ENCODE measurements at places on chromosomes 16 and 17.

GRCh38 chr17:50350733-50351132 is 4.8 kb downstream of the XYLT2 start:
- DNase-seq = no peak

DNA sequence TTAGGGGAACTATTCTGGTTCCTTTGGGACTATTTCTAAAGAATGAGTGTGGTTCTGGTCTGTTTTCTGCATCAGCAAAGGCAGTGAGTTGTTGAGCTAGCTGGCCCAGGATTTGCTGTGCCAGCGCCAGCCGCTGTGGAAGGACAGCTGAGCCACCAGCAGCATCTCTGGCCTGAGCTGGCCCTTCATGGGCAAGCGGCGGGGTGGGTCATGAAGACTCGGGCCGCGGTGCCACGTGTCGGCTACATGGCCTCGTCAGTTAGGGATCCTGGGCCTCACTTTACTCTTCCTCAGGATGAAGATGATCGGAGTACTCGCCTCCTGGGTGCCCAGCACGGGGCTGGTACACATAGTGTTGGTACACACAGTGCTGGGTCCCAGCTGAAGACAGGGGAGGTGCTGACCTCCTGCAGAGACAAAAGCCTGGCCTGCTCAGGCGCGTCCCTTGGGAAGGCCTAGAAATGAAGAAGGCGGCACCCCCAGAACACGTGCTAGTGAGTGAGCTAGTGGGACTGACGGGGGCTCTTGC is 17.9 kb upstream of the FAAP100 start:
- DNase-seq = no peak

DNA sequence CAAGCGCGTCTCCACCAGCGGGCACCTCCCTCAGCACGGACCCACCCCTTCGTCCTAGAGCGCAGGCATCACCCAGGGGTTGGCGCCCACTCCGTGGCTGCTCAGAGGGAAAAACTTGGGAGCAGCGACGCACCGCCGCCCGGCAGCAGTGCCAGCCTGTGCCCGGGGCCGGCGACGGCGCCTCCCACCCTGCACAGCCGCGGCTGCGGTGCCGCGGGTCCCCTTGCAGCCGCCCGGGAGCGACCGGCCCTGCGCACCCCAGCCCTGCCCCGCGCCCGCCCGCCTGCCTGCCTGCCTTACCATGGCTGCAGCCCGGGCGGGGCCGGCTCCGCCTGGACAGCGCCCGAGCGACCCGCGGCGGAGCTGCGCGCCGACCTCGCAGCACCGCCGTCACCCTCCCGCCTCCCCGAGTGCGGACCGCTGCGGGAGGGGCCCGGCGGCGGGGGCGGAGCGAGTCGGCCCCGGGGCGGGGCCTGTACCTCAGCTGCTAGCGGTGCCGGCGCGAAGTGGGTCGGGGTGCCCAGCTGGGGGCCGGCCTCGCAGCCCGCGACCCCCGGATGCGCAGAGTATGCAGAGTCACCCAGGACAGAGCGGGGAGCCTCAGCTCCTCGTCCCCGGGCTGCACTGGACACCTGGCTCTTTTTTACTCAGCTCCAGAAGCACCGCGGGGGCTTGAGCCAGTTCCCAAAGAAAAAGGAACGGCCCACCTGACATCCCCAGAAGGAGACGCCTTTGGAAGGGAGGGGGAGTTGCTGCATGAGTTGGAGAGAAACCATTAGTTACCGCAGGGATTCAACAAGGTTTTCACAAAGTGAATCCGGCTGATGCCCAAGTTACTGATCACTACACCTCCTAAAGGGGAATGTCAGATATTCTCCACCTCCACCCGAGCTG is 17.5 kb upstream of the MTMR4 start:
- peak; percentile 39 for DNase-seq

GRCh38 chr17:7732981-7733539 is 15.5 kb downstream of the DNAH2 start:
- no peak for DNase-seq

- peak; percentile 73 for DNase-seq
Measured at GRCh38 chr16:89909777-89910716, 8.6 kb upstream of the MC1R start.

DNA sequence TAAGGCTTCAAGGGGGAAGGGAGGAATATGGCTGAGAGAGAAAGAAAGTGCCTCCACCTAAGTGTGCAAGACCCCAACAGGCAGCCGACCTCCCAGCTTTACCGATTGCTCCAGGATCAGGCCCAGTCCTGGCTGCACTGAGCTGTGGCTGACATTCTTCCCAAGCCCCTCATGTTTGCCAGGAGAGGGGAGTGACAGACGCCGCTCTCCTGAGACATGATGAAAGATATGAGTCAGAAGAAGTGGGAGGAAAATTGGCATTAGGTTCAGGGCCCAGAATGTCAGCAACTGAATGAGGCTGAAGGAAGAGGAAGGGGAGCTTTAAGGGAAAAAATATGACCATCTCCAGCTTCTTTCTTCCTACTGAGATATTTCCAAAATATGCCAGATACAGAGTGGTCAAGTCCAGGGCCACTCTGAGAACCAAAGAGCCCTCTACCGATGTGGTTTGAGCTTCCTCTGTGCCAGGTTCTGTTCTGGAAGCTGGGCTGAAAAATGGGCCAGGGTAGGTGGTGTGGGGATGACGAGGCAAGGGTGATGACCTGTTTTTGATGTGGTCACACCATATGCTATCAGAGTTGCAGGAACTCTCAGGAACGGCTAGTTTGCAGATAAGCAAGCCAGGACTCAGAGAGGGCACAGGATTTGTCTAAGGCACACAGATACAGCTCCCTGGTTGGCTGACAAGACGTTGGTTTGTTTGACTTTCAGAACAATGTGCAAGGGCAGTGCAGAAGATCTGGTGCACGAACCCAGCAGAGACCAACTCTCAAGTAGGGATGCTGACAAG is 176.7 kb downstream of the SOX9 start:
- peak; percentile 77 for DNase-seq

GRCh38 chr16:54067322-54068065 is 219.1 kb downstream of the IRX3 start:
- DNase-seq = no peak

GRCh38 chr16:70745536-70746025 is 55.4 kb downstream of the VAC14 start:
- no peak for DNase-seq

DNA sequence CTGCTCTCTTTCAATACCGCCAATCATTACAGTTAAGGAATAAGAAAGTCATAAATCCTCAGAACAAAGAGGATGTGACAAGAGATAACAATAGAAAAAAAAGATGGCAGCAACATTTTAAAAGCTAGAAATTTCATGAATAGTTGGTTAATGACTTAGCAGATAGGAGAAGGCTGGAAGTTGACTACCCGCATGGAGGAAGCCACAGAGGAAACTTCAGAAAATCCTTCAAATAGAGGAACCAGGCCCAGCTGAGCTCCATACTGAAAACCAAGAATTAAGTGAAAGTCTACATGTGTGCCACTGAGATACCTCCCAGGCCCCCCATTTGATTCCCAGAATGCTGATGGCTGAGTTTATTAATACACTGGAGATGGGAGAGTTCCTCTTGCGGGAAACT is 109.3 kb downstream of the GSG1L start:
- no peak for DNase-seq

GRCh38 chr17:17084941-17085340 is 42.7 kb downstream of the MPRIP start:
- DNase-seq = no peak

GRCh38 chr17:41437769-41438168 is 3.0 kb downstream of the KRT38 start:
- DNase-seq = no peak

DNA sequence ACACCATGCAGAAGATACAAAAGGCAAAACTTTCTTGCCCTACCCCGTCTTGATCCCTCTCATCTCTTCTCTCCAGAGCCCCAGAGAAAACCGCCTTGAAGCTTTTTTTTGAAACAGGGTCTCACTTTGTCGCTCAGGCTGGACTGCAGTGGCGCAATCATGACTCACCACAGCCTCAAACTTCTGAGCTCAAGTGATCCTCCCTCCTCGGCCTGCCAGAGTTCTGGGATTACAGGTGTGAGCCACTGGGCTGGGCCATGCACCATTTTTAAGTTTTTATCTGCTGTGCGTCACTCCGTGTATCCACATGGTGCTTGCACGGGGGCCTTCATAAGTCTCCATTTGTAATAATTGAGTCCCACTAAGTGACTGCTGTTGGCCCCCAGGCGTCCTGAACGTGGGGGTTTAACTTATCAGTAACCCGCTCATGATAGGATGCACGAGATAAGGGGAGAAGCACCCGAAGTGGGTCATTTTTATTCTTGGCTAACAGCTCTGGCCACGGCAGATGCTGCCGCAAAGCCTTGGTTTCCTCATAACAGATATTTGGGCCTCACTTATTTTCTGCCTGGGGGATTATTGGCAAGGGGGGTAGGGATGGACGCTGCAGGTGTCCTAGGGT is 8.6 kb downstream of the DNAH17 start:
- DNase-seq = peak; percentile 30

- peak; percentile 51 for DNase-seq
Measured at GRCh38 chr16:75340741-75341491, 89.5 kb upstream of the BCAR1 start.

DNA sequence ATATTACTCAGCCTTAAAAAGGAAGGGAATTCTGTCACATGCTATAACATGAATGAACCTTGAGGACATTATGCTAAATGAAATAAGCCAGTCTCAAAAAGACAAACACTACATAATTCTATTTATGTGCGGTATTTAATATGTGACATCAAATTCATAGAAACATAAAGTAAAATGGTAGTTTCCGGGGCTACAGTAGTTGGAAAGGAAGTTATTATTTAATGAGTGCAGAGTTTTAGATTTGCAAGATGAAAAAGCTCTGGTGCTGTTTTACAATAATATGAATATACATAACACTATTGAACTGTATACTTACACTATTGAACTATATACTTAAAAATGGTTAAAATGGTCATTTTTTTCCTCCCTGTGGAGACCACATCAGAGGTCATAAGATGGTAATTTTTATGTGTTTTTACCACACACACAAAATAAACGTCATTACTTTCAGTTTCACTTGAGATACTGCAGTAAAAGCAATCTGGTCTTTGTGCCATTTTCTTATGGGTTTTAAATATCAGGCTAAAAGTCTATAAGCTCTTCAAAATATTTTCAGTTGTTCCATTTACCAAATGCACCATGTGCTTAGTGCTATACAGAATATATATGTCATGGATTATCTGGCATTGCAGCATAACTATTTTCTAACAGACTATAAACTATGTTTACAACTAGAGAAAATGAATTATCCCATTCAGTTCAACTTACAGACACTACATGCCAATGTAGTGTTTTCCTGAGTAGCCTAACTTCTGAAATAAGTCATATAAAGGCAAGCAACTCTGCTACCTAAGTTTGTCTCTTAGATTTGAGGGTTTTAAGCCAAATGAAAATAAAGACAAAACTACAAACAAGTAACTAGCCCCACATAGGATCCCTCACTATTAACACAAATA is 90.9 kb downstream of the SPAG9 start:
- no peak for DNase-seq

DNA sequence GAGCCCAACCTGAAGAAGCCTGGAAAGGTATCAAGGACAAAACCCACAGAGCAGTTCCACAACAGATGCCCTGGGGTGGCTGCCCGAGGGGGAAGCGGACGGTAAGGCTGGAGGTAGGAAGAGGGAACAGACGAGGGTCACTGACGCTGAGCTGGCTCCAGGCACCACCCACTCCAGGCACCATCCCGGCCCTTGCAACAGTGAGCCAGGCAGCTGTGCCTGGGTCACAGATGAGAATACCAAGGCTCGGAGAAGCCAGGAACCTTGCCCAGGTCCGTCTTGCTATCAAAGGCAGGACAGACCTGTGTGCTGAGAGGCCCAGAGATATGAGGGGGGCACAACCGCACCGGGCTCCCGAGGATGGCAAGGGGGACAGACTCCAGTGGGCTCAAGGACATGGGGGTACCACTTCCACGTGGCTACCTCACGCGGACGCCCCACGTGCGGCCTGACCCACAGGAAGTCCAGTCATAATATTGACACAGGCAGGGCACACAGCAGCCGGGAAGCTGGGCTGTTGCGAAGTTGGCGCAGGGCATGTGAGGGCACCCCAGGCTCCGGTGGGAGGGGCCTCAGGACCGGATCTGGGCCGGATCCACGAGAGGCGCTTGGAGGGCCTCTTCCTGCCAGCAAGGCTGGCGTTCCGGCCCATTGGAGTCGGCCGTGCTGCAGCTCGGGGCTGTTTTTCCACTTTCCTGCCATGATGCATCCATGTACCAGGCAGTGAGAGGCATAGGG is 29.9 kb downstream of the PEMT start:
- no peak for DNase-seq

DNA sequence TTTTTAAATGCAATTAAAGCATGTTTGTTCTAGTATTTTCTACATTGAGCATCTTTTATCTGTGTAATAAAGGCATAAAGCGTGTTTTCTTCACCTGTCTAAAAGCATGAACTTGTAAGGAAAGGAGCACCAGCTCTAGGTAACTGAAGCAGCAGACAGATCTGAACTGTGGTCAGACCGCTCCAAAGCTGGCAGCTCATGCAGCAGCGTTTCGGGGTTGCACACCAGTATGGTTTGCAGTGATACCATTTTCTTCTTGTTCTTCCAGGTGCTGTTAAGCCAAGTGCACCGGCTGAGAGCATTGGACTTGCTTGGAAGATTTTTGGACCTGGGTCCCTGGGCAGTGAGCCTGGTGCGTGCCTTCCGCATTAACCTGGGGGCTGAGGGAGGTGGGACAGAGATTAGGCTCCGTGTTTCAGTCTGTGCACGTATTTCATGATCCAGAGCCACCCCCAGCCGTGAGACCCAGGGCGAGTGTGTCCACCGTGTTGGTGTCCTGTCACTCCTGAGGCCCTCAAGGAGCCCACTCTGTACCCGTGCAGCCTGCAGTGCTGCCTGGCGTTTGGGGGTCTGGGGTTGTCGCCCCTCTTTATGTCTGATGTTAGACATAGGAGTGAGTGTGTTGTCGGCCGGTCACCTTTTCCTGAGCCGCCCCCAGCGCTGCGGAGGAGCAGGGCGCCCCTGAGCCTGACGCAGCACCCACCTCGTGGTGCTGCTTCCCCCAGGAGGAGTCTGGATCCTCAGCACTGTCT is 136.3 kb upstream of the CHMP6 start:
- no peak for DNase-seq
